CMK (cell line): ENCODE measurements at places on chromosomes 5 and 9.

- no peak for DNase-seq
Observed at GRCh38 chr5:158234323-158235158, 375.6 kb upstream of the CLINT1 start.

DNA sequence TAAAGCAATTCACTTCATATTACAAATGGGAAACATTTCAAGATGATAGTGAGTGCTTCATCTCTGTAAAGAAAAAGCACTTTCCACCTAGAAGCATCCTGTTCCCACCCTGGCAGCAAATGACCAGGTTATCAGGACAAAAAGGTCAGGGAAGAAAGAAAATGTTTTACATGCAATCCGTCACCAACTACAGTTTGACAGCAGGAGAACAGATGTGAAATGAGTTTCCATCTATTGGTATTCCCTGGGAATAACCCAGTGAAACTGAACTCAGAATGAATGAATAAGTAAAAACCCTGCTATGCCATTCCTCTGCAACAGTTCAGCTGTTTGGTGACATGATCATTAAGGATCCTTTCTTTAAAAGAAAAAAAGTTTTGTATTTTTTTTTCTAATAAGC, 67.6 kb downstream of the HTR1A start:
- DNase-seq: no peak

DNA sequence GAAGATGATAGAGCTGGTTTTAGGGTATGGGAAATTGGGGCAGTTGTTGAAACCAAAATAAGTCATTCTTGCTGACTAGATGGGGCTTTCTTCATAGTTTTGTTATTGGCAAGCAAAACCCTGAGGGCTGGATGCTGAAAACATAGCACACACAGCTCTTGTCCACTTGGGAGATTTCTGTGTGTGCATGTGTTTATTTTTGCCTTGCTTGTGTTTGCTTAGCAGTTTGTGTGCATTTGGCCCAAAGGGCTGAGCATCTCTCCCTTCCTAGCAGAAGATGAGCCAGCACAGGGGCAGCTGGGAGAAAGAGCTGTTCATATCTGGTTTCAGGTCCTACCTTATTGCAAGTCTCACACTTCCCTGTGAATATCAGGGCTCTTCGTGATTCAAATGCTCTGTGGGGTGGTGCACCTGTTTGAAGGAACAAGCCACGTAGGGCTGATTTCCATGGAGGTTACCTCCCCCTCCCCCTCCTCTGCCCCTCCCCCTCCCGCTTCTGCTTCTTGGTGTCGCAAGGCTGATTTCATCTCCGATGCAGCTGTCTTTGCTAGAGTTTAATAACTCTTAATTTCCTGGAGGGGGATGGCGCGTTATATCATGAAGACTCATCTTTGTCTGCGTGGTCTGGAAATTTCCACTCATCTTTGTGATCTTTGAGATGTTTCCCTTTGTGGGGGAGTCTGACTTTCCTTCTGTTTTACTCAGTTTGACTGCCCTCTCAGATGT, 296.5 kb downstream of the ARHGAP26 start:
- DNase-seq: no peak

DNA sequence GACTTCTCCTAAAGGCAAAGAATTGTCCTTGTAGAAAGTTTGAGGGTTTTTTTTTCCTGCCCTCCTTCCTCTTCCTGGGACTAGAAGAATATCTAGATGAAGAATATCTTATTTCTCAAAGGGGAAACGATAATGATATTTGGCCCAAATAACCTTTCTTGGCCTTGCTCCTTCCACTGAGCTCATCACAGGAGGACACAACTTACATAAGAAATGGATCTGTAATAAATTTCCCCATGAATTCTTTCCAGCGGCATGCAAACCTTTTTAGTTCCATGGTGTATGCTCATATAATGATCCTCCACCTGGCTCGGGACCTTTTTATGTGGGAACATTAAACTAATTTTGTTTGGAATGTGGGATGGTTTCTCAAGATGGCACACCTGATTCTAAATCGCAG, 304.4 kb downstream of the DMRT2 start:
- DNase-seq: no peak

DNA sequence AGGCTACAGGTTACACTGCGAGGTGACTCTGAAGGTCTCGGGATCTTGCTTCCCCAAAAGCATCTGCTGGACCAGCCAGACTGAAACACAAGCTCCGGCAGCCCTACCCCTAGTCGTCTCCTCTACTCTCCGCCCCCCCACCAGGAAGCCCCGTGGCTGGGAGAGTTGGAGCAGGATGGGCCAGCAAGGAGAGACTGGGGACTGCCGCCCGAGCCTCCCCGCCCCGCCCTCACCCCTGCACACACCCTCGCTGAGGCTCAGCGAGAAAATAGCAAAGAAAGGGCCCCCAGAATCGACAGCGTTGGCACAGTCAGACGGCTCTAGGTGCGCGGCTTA, 1.3 kb downstream of the TRIM7 start:
- DNase-seq: no peak

- no peak for DNase-seq
Observed at GRCh38 chr5:102857076-102857818, 102.1 kb downstream of the PAM start.

DNA sequence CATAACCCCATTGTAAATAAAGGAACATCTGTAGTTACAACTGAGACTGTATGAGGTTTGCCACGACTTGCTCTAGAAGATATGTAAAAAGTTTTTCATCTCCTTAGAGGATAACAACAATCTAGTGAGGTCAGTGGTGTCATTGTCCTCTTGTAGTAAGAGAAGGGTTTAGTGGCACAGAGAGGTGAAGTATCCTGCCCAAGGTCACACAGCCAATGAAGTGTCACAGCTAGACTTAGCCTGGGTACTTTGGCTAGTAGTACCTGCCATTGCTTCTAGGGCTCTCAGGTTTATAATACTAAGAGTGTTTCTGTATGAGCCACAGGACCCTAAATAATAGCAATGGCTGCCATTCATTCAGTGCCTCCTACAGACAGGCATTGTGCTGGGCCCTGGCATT, 13.8 kb downstream of the CCDC180 start:
- DNase-seq: no peak

GRCh38 chr9:72044095-72044494, 16.3 kb downstream of the C9orf57 start:
- DNase-seq: no peak

- no peak for DNase-seq
Observed at GRCh38 chr9:116405321-116405720, 251.7 kb downstream of the PAPPA start.

GRCh38 chr9:87854580-87854955, 28.1 kb upstream of the SPATA31E1 start:
- DNase-seq: no peak

GRCh38 chr5:76007904-76008303, 75.3 kb upstream of the SV2C start:
- DNase-seq: no peak

GRCh38 chr9:108156270-108156998, 666.9 kb upstream of the KLF4 start:
- peak; percentile 5 for DNase-seq

DNA sequence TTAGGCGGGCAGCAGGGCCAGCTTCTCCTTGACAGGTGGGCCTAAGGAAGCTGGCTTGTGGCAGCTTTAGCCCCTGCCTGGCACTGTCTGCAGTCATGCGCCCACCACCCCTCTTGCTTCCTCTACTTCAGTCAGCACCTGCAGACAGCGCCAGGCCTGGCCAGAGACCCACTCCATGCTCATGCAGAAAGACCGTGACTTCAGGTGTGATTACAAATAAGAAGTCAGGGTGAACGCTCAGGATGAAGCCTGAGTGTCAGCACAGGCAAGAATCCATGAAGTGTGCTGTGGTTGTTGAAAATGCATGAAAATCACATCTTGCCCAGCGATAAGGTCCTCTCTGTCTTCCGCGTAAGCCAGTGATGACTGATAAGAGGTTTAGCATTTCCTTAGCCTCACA, 3.4 kb downstream of the CSF2 start:
- DNase-seq: no peak

DNA sequence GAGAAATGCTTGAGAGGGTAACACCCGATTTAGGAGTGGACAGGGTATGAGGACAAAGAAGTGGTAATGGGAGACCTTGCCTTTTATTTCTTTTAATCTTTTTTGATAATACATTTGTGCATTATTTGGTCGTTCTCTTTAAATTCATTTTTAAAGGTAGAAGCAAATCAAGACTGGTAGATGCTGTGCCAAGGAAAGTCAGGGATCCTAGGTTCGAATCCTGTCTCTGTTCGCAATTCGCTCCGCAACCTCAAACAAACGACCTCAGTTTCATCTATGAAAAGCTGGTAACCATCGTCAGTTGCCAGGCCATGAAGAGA, 353 bp upstream of the TMED9 start:
- no peak for DNase-seq

DNA sequence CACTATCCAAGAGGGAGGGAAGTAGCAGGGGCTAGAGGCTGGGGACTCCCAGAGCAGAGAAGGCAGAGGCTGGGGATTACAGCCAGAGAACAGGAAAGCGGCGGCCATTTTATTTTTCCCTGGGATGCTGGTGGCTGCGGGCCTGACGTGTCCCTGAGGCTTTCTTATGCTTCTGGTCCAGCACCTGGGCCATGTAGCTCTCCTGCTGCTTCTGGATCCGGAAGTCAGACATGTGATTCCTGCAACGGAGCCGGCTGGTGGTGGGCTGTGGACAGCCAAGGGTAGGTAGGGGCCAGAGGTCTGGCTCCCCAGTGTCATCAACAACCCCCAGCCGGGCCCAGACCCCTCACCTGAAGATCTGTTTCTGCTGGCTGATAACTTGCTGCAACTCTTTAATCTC, 1.8 kb upstream of the PROB1 start:
- no peak for DNase-seq

DNA sequence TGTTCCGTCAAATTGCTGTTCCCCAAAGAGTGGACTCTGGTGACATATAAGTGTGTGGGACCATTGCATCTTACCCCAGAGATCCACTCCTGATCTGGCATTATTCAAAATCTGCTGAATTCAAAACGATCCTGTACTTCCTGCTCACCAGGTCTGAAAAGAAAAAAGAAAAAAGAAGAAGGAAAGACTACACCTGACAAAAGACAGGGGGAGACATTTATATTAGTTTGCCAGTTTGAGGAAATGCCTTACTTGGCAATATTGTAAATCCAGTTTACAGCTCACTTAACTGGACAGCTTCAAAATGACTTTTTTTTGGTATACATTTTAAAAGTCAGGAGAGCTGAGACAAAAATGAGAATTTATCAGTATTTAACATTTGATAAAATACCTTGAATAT, 15.0 kb upstream of the GRHPR start:
- no peak for DNase-seq

- DNase-seq: no peak
Observed at GRCh38 chr9:76741524-76741923, 22.7 kb upstream of the PCA3 start.

GRCh38 chr5:133681896-133682295, 69.6 kb upstream of the FSTL4 start:
- no peak for DNase-seq

GRCh38 chr9:123002754-123003153, 30.7 kb upstream of the GPR21 start:
- DNase-seq: no peak

- no peak for DNase-seq
Observed at GRCh38 chr5:133606835-133607234, 5.5 kb downstream of the FSTL4 start.

- DNase-seq: no peak
Observed at GRCh38 chr9:131639769-131640437, 94.6 kb downstream of the PRRT1B start.

DNA sequence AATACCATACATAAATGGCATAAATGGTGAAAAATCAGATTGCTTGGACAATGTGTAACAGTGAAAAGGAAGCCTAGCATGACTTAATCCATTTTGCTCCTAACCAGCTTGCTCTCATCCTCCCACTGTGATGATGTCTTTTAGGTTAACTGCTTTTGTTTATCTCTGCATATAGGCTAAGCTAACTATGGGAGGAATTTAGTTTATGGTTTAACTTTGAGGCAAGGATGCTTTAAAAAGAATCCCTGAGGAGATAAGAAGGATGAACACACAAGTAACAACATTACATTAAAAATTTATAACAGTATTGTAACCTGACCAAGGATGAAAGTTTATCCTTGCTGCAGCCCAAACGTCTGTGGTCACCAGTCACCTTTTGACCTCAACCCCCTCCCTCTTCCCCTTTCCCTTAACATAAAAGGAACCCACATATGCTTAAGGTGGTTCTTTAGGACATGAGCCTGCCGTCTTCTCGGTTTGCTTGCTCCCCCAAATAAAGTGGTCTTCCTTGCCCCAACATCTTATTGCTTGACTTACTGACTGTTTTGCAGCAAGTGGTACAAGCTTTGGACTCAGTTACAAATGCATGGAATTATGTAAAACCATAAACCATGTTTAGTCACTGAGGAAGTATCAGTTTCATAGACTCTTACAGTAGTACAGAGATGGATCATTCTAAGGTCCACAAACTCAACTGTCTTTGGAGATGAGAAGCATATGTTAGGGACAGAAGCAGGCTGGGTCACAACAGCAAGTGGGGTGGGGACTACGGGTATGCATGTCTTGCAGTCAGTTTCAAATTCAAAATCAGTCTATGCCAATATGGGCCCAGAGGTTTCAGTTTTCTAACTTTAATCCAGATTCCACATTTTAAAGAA, 31.3 kb downstream of the AGXT2 start:
- no peak for DNase-seq

GRCh38 chr9:26406676-26407075, 485.9 kb downstream of the CAAP1 start:
- no peak for DNase-seq

- no peak for DNase-seq
Observed at GRCh38 chr9:70578720-70579119, 164.3 kb upstream of the KLF9 start.

GRCh38 chr5:34789021-34789531, 49.9 kb upstream of the TTC23L start:
- DNase-seq: no peak

- no peak for DNase-seq
Observed at GRCh38 chr5:95390812-95391492, at the start of gene FAM81B. Gene FAM81B (plus strand): TSS chr5:95391366. CDS start chr5:95391390, 24 bp downstream.

- DNase-seq: no peak
Observed at GRCh38 chr5:178286226-178287090, 53.9 kb upstream of the PHYKPL start.

DNA sequence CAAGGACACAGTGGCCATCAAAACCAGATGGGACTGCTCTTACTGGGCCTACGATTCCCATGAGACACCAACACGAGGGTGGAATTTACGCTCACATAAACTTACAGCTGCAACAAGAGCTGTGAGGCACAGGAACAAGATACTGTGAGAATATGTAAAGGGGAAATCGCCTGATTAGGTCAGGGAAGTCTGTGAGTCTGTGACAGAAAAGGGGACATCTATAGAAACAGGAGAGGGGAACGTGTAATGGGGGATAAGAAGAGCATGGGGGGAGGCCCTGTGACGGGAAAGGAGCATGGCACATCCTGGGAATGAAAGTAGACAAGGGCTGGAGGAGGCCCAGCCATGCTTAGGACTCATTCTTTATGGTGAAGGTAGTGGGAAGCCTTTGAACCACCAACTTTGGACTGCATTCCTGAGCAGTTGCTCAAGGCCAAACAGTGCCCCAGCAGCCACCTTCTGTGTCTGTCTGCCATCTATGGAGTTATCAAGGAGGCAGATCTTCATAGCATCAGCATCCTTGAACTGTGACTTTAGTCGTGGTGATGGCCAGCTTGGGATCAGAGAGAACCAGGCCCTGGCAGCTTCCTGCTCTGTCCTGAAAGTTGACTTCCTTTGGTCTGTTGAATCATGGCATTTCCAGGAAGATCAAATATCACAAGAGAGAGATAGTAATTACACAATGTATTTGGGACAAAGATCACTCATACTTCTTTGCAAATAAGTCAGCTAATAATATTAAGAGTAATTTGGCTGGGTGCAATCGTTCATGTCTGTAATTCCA, 87.9 kb upstream of the FAM169A start:
- no peak for DNase-seq

- DNase-seq: no peak
Observed at GRCh38 chr9:36018891-36019720, 17.6 kb upstream of the RECK start.

- DNase-seq: no peak
Observed at GRCh38 chr9:91178281-91179236, 183.2 kb downstream of the AUH start.
